Type B pancreatic cell (in vitro differentiated cells): ENCODE measurements at places on chromosomes 6 and 20.
A peak's percentile ranks its signal among the peaks of the same experiment; 100 is the strongest.

DNA sequence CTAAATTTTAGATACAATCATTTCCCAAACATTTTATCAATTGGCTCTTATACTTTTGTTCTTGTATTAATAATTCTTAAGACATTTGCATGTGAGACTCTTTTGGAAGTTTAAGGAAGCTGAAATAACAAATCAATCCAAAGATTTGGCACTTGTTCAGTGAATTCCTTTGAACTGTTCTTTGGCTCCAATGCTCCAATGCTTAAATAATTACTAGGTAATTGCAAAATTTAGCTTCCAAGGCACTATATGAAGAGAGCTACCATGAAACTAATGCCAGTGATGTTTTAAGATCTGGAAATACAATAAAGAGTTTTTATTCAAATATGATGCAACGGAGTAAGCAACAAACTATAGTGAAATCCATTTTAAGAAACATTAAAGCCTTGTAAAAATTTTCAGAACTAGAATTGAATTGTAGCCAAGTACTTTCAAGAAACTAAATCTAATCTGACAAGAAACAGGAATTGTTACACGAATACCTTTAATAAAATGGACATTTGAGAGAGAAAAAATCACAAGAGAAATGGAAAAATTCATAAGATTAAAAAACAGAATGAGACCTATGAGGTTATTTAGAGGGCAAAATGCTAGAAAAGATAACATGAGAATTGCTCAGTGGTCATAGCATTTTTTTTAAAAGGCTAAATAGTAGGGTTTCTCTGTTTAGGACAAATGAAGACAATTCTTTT lies 43.6 kb upstream of the SMLR1 start:
- no peaks in the 10 kb centered on the region for H3K36me3 ChIP-seq
- H3K4me1 ChIP-seq, result no peaks in the 10 kb centered on the region
- no peak for DNase-seq
- no peak overlapping the region for H3K27ac ChIP-seq
- peaks cover 4% of the 10 kb centered on the region for H3K27me3 ChIP-seq

DNA sequence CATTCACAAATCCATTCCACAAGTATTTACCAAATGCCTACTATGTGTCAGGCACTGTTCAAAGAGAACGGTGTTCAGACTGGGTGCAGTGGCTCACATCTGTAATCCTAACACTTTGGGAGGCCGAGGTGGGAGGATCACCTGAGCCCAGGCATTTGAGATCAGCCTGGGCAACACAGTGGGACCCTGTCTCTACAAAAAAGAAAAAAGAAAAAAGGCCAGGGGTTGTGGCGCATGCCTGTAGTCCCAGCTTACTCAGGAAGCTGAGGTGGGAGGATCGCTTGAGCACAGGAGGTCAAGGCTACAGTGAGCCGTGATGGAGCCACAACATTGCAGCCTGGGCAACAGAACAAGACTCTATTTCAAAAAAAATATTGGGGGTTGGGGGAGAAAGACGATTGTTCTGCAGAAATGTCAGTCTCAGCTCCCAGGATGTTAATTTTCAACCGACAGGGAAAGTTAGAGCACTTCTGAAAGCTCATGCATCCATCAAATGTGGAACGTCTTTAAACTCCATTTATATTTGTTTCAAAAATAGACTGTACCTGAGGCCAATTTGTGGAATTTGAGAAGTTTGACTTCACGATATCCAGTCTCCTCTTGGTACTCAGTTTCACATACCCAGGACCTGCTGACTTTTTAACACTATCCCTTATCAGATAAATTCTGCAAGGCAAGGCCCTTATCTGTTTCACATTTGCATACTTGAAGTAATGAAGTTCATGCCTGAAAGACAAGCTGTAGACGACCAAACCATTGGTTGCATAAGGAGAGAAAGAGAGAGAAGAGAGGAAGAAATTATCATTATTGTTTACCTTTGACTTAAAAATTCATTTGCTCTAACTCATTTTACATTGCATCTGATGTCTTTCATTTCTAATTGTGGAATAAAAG lies 14.8 kb upstream of the BTN3A2 start:
- no peak for DNase-seq
- H3K4me3 ChIP-seq, result no peak overlapping the region
- H3K36me3 ChIP-seq, result no peaks in the 10 kb centered on the region
- H3K27ac ChIP-seq, result no peak overlapping the region
- peaks cover under 1% of the 10 kb centered on the region for H3K27me3 ChIP-seq

GRCh38 chr6:119138906-119139541 lies 60.6 kb upstream of the FAM184A start:
- peaks cover 10% of the 10 kb centered on the region for H3K4me1 ChIP-seq
- no peaks in the 10 kb centered on the region for H3K36me3 ChIP-seq
- H3K27ac ChIP-seq, result no peak overlapping the region
- no peaks in the 10 kb centered on the region for H3K27me3 ChIP-seq
- H3K4me3 ChIP-seq, result no peak overlapping the region

- no peak for DNase-seq
- H3K4me1 ChIP-seq, result peaks cover 5% of the 10 kb centered on the region
- H3K4me3 ChIP-seq, result no peak overlapping the region
- H3K36me3 ChIP-seq, result no peaks in the 10 kb centered on the region
Observed at GRCh38 chr6:165675120-165675519, 12.1 kb upstream of the PDE10A start.

DNA sequence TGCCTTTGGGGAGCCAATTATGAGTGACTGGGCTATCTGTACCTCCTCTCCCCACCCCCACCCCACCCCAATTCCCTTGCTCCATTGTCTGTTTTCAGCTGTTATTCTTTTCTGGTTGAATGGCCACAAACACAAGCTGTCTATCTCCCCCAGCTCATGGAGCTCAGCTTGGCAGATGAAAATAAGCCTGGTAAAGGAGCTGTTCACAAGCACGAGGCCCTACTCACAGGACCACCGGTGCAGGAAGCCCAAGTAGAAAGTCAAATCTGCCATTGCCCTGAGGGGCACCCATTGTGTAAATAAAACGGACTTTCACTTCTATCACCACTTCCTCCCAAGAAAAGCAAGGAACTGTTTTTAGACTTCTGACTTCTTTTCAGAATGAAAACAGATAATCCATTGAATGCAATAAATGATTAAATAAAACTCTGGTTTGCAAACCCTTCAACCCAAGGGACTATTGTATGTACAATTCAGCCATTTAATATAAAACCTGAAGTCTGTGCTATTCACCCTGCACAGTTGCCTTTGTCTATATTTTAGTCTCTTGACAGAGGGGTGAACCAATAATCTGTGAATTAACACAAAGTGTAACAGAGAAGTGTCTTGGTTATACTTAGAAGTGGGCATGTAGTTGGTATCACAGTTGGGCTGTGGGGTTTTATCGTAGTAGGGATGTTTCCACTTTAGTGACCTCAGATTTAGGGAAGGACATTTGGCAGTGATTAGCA lies 27.7 kb downstream of the RIPOR2 start:
- no peaks in the 10 kb centered on the region for H3K36me3 ChIP-seq
- H3K27me3 ChIP-seq, result peaks cover 47% of the 10 kb centered on the region
- H3K4me3 ChIP-seq, result peak overlapping the region; percentile 37
- no peak overlapping the region for H3K27ac ChIP-seq
- no peak for DNase-seq
- H3K4me1 ChIP-seq, result peaks cover 37% of the 10 kb centered on the region
